Sigmoid colon (tissue), 7 donors: ENCODE measurements at places on chromosomes 7 and 10. TPM values are rescaled to one million over a fixed set of nuclear protein-coding genes. Genes with fewer than 3 reads are reported as not detected.

DNA sequence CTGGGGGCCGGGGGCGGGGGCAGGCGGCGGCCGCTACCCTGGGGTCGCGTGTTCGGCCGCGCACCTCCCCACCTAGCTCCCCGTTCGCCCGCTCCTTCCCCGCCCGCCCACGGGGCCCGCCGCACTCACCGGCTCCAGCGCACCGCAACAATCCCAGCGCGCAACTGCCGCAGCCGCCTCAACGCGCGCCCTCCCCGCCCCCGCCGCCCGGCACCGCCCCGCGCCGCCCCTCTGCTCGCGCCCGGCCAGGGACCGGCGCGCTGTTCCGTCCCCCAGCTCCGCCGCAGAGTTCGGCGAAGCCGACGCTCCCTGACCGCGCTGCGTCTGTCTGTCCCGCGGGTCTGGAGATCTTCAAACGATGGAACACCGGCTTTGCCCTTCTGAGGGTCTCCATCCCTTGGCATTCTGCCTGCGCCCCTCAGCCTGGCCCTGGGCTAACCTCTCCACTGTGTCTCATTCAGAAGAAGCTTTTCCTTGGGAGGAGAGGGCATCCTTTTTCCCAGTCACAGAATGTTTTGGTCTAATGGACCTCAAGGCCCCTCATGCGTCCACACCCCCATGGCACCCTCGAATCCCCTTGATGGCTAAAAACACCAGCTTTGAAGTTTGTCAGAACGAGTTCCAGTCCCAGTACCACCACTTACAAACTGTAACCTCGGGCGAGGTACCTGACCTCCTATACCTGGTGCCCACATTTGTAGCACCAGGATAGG, at the start of gene NT5C2:
NT5C2 (minus strand) TSS at position 166 of the 713 bp plus-strand sequence. CDS start 18,314 bp downstream, outside the sequence.
- H3K4me3 ChIP-seq, result peak within 1 kb of the TSS; percentile 98
- H3K27ac ChIP-seq, result peak within 1 kb of the TSS; percentile 97
- DNase-seq, result peak; percentile 86
- peaks cover 40% of the 10 kb centered on the region for H3K4me1 ChIP-seq
- no peaks in the 10 kb centered on the region for H3K27me3 ChIP-seq

- no peak overlapping the region for H3K4me3 ChIP-seq
- no peaks in the 10 kb centered on the region for H3K27me3 ChIP-seq
- no peaks in the 10 kb centered on the region for H3K4me1 ChIP-seq
- H3K36me3 ChIP-seq, result no peaks in the 10 kb centered on the region
Measured at GRCh38 chr7:102985176-102985783, 72.5 kb downstream of the LRRC17 start.

GRCh38 chr10:92080244-92080643, 156.7 kb downstream of the BTAF1 start:
- no peak overlapping the region for H3K4me3 ChIP-seq
- H3K27ac ChIP-seq, result no peak overlapping the region
- no peak for DNase-seq
- peaks cover 23% of the 10 kb centered on the region for H3K36me3 ChIP-seq

DNA sequence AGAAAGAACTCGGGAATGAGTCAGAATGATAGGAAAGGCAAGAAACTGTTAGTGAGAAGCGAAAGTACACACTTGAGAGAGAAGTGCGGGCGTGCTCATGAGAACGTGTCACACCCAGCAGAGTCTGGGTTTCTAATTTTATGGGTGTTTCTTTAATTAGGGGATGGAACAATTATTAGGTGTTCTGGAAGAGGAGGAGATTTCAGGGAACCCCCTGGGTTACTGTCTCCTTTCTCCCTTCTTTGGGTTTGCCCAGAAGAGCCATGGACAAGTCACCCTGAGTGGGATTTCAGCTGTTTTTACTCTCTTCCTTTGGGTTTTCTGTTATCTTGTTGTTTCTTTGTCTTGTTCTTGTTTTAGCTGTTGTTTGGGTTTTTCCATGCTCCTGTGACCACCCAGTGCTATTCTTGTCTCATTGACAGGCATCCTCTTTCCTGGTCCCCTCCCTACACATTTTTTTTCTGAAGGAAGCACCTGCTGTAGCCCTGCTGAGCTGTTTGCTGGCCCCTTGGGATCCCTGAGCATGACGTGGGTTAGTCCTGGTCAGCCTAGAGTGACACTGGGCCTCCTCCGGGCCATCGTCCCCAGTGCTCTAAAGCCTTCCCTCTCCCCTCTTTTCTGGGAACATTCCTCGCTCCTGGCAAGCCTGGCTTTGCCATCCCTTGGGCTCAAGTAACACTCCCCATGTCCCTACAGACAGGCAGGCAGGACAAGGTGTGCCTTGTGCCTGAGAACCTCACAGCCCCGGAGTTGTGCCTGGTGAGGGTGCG, 3.5 kb downstream of the SH2D4B start:
- peak; percentile 65 for DNase-seq
- H3K4me1 ChIP-seq, result no peaks in the 10 kb centered on the region
- H3K27me3 ChIP-seq, result no peaks in the 10 kb centered on the region

DNA sequence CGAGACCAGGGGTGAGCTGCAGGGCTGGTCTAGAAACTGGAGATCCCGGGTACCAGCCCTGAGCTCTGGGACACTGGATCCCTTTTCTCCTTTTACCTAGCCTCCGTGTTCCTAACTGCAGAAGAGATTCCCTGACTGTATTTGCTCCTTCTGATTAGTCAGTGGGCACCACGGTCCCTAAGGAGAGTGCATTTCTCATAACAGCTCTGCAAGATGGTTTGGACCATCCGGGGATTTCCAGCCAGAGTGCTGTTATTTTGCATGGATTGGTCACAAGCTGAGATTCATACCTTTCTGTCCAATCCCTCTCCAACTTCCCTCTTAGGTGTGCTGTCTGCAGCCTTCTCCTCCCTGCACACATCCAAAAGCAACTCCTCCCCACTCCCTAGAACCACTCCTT, 122.6 kb downstream of the MYL10 start:
- H3K27me3 ChIP-seq, result peaks cover 41% of the 10 kb centered on the region
- H3K4me1 ChIP-seq, result no peaks in the 10 kb centered on the region
- no peaks in the 10 kb centered on the region for H3K36me3 ChIP-seq
- H3K4me3 ChIP-seq, result no peak overlapping the region
- no peak overlapping the region for H3K27ac ChIP-seq
- no peak for DNase-seq

GRCh38 chr7:50807026-50807730, 24.5 kb upstream of the GRB10 start:
- H3K27ac ChIP-seq, result no peak overlapping the region
- no peaks in the 10 kb centered on the region for H3K4me1 ChIP-seq
- no peak overlapping the region for H3K4me3 ChIP-seq
- no peaks in the 10 kb centered on the region for H3K36me3 ChIP-seq
- no peaks in the 10 kb centered on the region for H3K27me3 ChIP-seq

DNA sequence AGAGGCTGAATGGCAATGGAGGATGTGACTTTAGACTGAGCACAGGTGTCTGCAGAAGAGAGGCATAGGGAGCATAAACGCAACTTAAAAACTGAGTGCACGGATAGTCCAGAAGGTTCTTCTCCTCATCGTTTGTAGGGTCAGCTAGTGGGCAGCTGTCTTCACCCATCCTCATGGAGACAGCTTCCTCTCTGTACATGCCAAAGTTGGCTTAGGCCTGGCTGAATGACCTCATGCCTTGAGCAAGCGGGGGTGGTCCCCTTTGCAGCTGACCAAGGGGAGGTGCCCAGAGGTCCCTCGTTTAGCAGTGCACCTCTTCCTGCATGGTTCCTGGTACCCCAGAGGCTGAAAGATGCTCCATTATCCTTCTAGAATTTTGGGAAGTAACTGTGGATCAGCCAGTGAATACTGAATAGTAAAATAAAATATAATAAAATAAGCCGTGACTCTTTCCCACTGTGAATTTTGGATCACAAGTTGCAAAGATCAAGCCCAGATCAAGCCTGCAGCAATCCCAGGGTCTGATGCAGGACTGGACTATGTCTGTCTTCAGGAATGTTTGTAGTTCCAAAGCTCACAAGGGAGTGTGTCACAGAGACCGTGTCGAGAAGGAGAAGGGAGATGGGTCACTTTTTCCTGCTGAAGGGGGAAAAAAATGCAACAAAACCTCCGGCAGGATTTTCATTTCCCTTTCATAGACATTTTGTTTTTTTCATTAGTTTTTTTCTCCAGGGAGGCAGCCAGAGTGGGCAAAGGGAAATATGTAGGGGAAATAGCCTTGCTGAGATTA, 295.3 kb upstream of the MKI67 start:
- H3K4me3 ChIP-seq, result no peak overlapping the region
- H3K36me3 ChIP-seq, result no peaks in the 10 kb centered on the region
- H3K27ac ChIP-seq, result no peak overlapping the region
- no peaks in the 10 kb centered on the region for H3K27me3 ChIP-seq
- no peak for DNase-seq
- no peaks in the 10 kb centered on the region for H3K4me1 ChIP-seq

DNA sequence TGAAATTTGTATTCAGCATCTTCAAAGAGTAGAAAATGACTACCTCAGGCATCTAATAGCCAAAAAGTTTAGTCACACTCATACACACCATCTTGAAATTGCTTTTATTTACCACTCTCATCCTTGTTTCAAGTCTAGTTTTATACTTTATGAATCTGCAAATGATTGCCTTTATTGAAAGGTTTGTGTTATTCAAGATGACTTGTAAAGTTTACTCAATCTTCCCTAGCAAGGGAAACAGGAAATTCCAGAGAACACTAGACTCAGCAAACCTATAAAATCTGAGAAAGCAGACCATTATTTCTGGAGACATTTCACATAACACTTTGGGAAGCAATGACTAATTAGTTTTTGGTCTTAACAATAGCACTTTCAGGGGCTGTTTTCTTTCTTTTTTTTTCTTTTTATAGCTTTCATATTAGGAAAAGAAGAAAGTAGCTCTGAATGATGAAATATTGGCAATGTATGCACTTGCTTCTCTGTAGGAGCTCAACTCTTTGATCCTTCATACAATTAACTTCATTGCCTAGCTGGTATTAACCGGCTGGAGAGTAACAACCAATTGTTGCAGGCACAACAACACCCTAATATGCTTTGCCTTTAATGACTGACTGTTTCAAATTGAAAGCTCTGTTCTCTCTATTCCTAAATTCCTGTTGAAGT, 68.9 kb upstream of the HDAC9 start:
- H3K27me3 ChIP-seq, result no peaks in the 10 kb centered on the region
- H3K4me3 ChIP-seq, result no peak overlapping the region
- H3K4me1 ChIP-seq, result no peaks in the 10 kb centered on the region
- no peak overlapping the region for H3K27ac ChIP-seq
- no peak for DNase-seq

GRCh38 chr10:97321032-97321803, 2.1 kb downstream of the FRAT1 start:
- peak overlapping the region; percentile 97 for H3K4me3 ChIP-seq
- peak overlapping the region; percentile 97 for H3K27ac ChIP-seq
- peak; percentile 73 for DNase-seq
- H3K4me1 ChIP-seq, result peaks cover 33% of the 10 kb centered on the region
- H3K27me3 ChIP-seq, result no peaks in the 10 kb centered on the region
- no peaks in the 10 kb centered on the region for H3K36me3 ChIP-seq

DNA sequence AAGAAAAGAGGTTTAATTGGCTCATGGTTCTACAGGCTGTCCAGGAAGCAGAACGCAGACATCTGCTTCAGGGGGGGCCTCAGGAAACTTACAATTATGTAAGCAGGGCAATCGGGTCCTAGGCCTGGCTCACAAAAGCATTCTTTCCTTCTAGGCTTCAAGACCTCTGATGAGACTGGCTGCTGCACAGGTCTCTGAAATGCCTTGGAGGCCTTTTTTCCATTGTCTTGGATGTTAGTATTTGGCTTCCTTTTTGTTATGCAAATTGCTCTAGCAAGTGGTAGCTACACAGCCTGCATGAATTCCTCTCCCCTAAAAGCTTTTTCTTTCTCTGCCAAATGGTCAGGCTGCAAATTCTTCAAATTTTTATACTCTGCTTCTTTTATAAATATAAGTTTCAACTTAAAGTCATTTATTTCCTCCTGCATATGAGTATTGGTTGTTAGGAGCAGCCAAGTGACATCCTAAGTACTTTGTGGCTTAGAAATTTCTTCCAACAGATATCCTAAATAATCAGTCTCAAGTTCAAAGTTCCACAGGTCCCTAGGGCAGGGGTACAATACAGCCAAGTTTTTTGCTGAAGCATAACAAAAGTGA, 83.1 kb upstream of the SEMA3A start:
- no peak overlapping the region for H3K27ac ChIP-seq
- no peak for DNase-seq
- H3K27me3 ChIP-seq, result no peaks in the 10 kb centered on the region
- H3K4me3 ChIP-seq, result no peak overlapping the region
- no peaks in the 10 kb centered on the region for H3K4me1 ChIP-seq

- H3K4me1 ChIP-seq, result no peaks in the 10 kb centered on the region
- H3K27ac ChIP-seq, result no peak overlapping the region
- H3K27me3 ChIP-seq, result no peaks in the 10 kb centered on the region
- DNase-seq, result no peak
- H3K36me3 ChIP-seq, result no peaks in the 10 kb centered on the region
Measured at GRCh38 chr10:20922451-20922850, 25.3 kb upstream of the NEBL start.

GRCh38 chr10:114281461-114281860, 42.4 kb downstream of the VWA2 start:
- H3K27me3 ChIP-seq, result no peaks in the 10 kb centered on the region
- H3K4me3 ChIP-seq, result no peak overlapping the region
- no peak overlapping the region for H3K27ac ChIP-seq

GRCh38 chr7:15719311-15719710, 32.8 kb upstream of the MEOX2 start:
- H3K4me3 ChIP-seq, result no peak overlapping the region
- no peak for DNase-seq
- H3K4me1 ChIP-seq, result no peaks in the 10 kb centered on the region
- no peaks in the 10 kb centered on the region for H3K36me3 ChIP-seq
- H3K27ac ChIP-seq, result no peak overlapping the region

DNA sequence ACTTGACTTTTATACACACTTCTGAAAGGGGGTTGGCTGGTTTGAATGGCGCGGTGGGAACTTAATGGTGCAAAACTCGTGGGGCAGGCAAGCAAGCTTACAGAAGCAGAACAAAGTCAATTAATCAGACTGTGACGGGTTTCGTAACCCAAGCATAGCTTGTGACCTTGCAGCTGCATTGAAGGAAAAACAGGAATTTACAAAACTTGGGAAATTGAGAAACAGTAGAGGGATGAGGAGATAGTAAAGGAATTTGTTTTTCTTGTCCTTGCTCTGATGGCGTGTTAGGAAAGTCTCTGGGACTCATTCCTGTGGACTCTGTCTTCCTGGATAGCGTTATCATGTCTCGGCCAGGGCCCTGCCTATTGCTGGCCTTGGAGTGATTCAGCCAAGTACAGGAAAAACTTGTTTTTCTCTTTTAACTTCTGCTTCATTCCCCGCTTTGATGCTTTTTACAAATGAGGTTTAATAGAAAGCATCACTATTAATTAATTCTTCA, 220.0 kb upstream of the KCND2 start:
- H3K27ac ChIP-seq, result peak overlapping the region; percentile 62
- no peaks in the 10 kb centered on the region for H3K4me1 ChIP-seq
- no peaks in the 10 kb centered on the region for H3K36me3 ChIP-seq
- H3K27me3 ChIP-seq, result no peaks in the 10 kb centered on the region
- H3K4me3 ChIP-seq, result no peak overlapping the region
- peak; percentile 77 for DNase-seq

The DEPP1 gene
- 53.6 TPM for polyA plus RNA-seq

The NUTM2B gene
- 0.60 TPM for polyA plus RNA-seq

The CLRN3 gene
- 56.2 TPM for polyA plus RNA-seq

The MDFIC gene
- 6.6 TPM for polyA plus RNA-seq

The MKRN1 gene
- polyA plus RNA-seq, result 103 TPM

The ITGB8 gene
- polyA plus RNA-seq, result 1.9 TPM

The CRYGN gene
- not detected for polyA plus RNA-seq

The MYL10 gene
- polyA plus RNA-seq, result not detected

The AGAP6 gene
- polyA plus RNA-seq, result 11.3 TPM

The GTF2IRD1 gene
- polyA plus RNA-seq, result 3.5 TPM

The TMEM236 gene
- polyA plus RNA-seq, result 4.9 TPM

The PODXL gene
- 8.8 TPM for polyA plus RNA-seq

The KLHL7 gene
- 14.1 TPM for polyA plus RNA-seq

The PTF1A gene
- polyA plus RNA-seq, result not detected

The TMEM26 gene
- 0.29 TPM for polyA plus RNA-seq

The PRRT4 gene
- polyA plus RNA-seq, result not detected
